ENCODE measurements at places on chromosomes 13 and 19.

DNA sequence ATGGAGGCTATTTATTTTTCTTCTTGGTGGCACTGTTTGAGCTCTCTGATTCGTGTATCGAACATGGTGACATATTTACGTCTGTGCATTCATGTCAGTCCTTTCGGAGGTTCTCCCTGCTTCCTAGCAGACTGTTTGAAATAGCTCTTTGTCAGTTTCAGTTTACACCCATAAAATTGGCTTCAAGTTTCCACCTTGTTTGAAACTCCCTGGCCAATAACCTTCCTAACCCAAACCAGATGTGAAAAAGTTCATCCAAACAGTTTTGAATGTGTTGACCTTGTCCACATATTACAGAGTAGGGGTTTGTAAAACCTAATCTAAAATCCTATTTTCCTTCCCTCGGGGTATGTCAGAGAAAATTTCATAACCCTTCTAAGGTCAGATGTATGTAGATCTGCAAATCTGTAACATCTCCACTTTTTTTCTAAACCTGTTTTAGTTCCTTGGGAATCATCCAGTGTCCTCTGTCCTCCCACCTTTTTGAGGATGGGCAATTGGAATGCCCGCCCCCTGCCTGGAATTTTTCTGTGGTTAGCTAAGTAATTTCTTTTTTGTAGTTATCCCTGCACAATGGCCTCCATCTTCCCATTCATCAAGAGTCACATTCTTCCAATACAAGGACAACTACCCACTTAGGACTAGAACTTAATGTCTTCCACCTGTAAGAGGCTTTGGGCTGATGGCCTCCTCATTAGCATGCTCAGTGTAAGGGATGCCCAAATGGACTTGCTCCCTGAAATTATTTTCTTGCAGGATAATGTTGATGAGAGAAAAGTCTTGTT is 499.8 kb downstream of the GPC6 start:
- no peak for DNase-seq
- H3K27me3 ChIP-seq: no peaks in the 10 kb centered on the region
- no peaks in the 10 kb centered on the region for H3K36me3 ChIP-seq
- no peak overlapping the region for H3K27ac ChIP-seq
- H3K4me1 ChIP-seq: no peaks in the 10 kb centered on the region

GRCh38 chr13:111058796-111059506 is 56.2 kb upstream of the ARHGEF7 start:
- DNase-seq: no peak
- no peaks in the 10 kb centered on the region for H3K36me3 ChIP-seq
- H3K27me3 ChIP-seq: no peaks in the 10 kb centered on the region
- H3K27ac ChIP-seq: no peak overlapping the region

GRCh38 chr13:114099918-114100445 is 32.4 kb downstream of the RASA3 start:
- no peaks in the 10 kb centered on the region for H3K4me1 ChIP-seq
- no peak overlapping the region for H3K27ac ChIP-seq
- no peaks in the 10 kb centered on the region for H3K27me3 ChIP-seq
- DNase-seq: no peak
- H3K4me3 ChIP-seq: no peak overlapping the region

DNA sequence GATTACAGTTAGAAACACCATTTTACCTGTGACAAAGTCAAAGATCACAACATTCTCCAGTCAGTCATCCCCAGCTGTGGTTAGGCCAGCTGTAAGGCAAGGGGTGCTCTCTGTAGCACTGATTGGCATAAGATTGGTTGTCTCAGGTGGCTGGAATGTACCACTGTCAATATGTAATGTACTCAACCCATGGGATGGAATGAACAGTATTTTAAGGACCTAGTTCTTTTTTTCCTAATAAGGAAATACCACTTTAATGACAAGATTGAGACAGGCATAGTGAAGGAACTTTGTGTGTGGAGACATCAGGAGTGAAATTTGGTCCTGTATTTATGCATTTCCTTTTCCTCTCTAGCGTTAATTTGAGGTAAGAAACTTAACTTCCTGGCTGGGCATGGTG is 310.7 kb downstream of the ITGBL1 start:
- no peaks in the 10 kb centered on the region for H3K36me3 ChIP-seq
- no peak overlapping the region for H3K27ac ChIP-seq
- no peak overlapping the region for H3K4me3 ChIP-seq
- no peaks in the 10 kb centered on the region for H3K4me1 ChIP-seq

GRCh38 chr19:19388568-19389555 is 16.6 kb upstream of the GATAD2A start:
- no peak for DNase-seq
- no peaks in the 10 kb centered on the region for H3K27me3 ChIP-seq
- no peak overlapping the region for H3K27ac ChIP-seq
- no peaks in the 10 kb centered on the region for H3K36me3 ChIP-seq
- no peak overlapping the region for H3K4me3 ChIP-seq
- H3K4me1 ChIP-seq: peaks cover 27% of the 10 kb centered on the region

- DNase-seq: no peak
- no peaks in the 10 kb centered on the region for H3K27me3 ChIP-seq
- H3K4me3 ChIP-seq: no peak overlapping the region
- H3K27ac ChIP-seq: no peak overlapping the region
- H3K4me1 ChIP-seq: no peaks in the 10 kb centered on the region
Observed at GRCh38 chr19:44623080-44623479, 9.7 kb downstream of the IGSF23 start.

GRCh38 chr13:36059321-36059720 is 71.9 kb downstream of the DCLK1 start:
- no peak overlapping the region for H3K27ac ChIP-seq
- H3K4me3 ChIP-seq: no peak overlapping the region
- H3K36me3 ChIP-seq: no peaks in the 10 kb centered on the region

- no peak overlapping the region for H3K27ac ChIP-seq
- no peak for DNase-seq
- no peaks in the 10 kb centered on the region for H3K4me1 ChIP-seq
- H3K4me3 ChIP-seq: no peak overlapping the region
- H3K27me3 ChIP-seq: no peaks in the 10 kb centered on the region
- H3K36me3 ChIP-seq: peaks cover 3% of the 10 kb centered on the region
Observed at GRCh38 chr13:97382276-97382675, 51.7 kb upstream of the RAP2A start.

DNA sequence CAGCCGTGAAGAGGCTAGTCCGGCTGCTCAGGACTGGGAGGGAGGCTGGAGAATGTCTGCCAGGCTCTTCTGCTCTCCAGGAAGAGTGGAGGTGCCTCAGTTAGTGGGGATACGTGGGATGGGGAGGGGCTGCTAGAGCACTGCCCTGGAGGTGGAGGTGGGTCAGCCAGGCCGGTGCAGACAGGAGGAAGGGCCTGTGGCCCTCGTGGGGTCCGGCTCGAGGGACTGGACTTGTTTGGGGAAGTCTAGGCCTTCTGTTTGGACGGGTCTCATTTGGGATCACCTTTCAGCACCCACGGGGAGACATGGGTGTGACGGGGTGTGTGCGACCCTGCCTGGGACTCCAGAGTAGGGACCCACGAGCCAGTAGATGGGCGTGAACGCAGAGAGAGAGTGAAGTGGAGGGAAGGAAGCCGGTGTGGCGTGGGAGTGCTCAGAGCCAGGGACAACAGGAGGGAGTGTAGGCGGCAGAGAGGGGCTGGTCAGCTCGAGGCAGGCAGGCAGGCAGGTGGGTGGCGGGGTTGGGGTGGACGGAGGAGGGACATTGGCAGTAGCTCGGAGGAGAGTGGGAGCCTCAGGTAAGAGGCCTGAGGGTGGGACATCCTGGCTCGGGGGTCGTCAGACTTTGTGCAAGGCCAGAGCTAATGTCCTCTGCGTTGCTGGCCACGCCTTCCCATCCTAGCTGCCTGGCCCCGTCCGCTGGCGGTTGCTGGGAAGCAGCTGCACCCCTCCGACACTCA is 11.5 kb downstream of the EPN1 start:
- H3K27me3 ChIP-seq: no peaks in the 10 kb centered on the region
- H3K4me3 ChIP-seq: no peak overlapping the region
- H3K36me3 ChIP-seq: no peaks in the 10 kb centered on the region
- peaks cover 16% of the 10 kb centered on the region for H3K4me1 ChIP-seq
- DNase-seq: no peak

Measured in adrenal gland (tissue), 19 donors.